ENCODE measurements at places on chromosomes 6 and 20.
A peak's percentile ranks its signal among the peaks of the same experiment; 100 is the strongest.

DNA sequence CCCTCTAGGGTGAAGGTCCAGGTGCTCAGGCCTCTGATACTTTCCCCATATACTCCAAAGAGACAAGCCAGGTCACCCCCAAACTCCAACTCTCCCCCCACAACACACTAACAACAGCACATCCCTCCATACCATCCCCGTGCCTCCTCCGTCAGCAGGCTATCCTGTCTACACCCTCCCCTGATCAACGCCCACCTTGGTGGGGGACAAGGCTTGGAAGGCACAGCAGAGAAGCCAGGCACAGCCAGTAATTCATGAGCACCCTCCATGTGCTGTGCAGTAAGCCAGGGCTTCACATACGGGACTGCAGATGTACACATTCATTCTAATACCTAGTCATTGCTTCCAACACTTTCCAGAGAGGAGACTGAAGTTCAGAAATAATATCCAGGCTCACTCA lies 57.6 kb downstream of the TRERF1 start:
- no peak for DNase-seq

GRCh38 chr6:2450546-2450945 lies 205.1 kb upstream of the GMDS start:
- no peak for DNase-seq

- peak; percentile 42 for DNase-seq
These were observed 575 bp upstream of the CNR1 start for GRCh38 chr6:88166493-88167351.

- no peak for DNase-seq
These were observed 149.9 kb downstream of the C6orf118 start for GRCh38 chr6:165159460-165159859.

DNA sequence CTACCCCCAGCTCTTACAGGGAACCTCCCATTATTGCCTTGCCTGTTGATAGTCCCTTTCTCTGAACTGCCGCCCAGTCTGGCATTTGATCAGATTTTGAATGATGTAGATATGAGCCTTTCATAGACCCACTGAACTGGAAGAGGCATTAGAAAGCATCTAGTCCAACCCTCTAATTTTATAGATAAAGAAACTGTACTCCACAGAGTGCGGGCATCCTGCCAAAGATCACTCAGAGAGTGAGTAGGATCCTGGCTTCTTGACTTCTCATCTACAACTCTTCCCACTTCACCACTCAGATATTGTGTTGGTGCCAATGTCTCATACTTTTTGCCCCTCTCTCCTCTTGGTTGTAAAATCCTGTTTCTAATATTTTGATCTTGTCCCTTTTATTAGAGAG lies 179.2 kb upstream of the BMP2 start:
- no peak for DNase-seq

DNA sequence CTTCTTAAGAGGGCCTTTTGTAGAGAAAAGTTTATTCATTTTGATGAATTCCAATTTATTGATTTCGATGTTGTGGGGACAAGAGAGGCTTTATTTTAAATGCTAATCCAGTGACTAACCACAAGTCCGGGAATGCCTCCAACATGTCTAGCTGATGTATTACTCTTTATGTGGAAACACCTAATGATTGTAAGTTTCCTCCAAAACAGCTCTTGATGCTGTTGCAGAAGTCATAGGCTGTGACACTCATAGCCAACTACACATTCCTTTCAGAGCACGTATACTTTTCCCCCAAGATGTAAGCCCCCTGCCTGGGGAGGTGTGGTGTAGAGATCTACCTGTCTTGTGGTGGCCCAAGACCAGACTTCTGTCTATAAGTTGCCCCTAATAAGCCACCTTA lies 61.3 kb upstream of the RNF24 start:
- no peak for DNase-seq

GRCh38 chr6:130756824-130757223 lies 70.4 kb upstream of the SMLR1 start:
- no peak for DNase-seq

DNA sequence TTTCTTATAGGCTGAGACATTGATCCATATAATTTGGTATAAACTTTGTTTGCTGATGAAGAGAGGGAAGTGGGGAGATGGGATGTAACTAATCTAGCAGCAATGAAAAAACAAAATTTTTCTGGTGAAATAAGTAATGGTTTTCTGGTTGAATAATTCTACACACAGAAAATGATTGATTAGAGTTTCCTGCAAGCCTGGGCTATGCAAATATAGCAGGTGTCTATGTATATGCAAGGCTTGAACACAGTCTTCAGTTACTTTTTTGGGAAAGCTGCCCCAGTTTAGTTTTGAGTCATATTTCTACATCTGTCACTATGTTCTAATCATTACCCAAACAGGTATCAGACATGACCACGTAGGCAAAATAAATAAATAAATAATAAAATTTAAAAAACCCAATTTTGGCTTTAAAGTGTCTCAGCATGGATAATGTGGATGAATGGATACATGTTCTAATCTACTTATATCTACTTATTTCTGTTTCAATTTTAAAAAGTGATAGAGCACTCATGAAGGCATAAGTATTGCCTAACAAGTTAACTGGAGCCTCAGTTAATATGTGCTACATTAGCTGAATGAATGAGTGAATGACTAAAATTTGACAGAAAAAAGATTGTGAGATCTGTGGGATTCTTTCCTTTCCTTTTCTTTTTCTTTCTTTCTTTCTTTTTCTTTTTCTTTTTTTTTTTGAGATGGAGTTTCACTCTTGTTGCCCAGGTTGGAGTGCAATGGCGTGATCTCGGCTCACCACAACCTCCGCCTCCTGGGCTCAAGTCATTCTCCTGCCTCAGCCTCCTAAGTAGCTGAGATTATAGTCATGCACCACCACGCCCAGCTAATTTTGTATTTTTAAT lies 37.2 kb upstream of the TFB1M start:
- no peak for DNase-seq

- no peak for DNase-seq
These were observed 192.4 kb upstream of the HSF2 start for GRCh38 chr6:122207061-122207460.

DNA sequence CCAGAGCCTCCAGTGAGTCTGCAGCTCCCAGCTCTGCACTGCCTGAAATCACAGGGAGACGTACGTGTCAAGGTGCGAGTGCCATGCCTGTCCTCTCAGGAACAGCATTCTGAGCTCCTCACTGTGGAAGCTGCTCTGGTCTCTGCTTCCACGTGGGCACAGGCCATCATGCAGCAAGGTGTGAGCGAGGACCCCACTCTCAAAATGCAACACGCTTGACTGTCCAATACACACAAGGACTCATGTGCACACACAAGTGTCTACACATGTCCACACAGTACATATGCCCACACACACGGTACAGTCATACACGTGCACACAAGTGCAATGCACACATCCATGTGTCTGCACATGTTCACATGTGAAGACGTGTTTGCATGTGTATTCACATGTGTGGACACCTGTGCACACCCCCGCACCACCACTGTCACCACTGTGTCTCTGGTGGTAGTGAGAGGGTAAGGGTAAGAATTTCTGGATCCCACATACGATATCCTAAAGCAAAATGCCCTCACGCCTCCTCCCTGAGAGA lies 260.5 kb downstream of the DLL1 start:
- DNase-seq = no peak

GRCh38 chr6:122845464-122845863 lies 56.4 kb downstream of the SMPDL3A start:
- DNase-seq = no peak

DNA sequence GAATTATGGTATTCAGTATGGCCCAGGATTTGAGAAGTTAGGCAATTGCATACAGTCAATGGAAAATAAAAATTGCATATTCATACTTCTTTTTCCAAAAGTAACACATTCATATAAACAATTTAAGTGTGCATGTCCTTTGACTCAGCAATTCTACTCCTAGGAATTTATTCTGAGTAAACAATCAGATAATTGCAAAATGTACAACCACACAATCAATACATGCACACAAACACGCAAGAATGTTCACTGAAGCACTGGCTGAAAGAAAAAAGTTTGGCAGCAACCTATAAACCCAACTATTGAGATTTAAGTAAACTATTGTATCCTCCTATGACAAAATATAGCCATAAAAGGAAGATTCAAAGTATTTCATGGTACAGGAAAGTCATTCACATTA lies 1.6 kb downstream of the CYP39A1 start:
- DNase-seq = no peak

DNA sequence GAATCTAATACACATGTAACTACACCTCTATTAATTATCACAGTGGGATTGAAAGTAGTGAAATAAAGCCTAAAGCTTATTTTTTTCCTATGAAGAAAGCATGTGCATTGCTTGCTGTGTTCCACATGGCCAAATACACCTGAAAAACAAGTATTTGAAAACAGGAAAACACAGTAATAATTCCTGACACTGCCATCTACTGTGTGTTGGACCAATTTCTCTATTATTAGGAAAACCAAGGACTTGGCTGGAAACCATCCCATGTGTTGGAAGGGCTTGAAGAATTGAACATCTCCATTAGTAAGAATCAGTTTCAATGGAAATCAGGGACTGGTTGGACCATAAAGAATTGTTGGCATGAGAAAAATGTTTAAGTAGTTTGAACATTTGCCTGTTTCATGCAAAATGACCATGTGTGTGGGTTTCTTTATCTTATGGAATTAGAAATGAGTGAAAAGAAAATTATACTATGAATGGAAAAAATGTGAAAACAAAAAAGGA lies 124.1 kb downstream of the PHF3 start:
- no peak for DNase-seq

DNA sequence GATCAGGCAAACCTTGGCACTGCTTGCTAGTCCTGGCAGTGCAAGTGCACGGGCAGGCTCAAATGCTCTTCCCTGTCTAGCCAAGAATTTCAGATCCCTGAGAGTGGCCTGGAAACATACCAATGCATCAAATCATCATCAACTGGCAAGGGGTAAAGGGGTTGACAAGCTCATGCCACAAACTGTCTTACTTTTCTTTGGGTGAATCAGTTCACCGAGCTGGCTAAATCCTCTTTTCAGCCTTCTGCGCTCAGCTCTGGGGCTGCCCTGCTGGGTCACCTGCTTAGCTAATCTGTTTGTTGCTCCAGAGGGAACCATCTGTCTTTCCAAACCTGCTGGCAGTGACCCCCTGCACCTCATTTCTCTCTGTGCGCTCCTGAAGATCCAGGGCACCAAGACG lies 59.5 kb downstream of the LYRM4 start:
- no peak for DNase-seq

DNA sequence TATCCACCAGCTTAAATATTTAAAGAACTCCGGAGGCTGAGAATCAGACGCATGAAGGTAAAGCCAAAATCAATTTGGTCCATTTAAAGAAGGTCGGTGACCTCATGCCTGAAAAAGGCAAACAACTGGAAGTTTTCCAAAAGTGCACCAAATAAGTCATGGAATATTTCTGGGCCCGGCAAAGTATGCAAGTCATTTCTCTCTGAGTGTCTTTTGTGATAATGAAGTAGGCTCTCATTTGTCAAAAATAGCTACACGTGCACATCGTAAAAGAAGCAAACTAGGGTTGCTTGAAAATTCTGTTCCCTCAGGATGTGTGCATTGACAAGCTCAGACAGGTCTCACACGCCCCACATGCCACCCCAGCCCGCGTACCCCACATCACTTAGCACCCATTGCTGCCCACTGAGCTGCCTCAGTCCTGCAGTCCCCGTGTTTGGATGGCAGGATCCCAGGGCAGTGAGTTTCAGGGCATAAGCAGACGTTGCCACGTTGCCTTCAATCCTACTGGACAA lies 20.5 kb upstream of the PYGB start:
- DNase-seq = no peak

DNA sequence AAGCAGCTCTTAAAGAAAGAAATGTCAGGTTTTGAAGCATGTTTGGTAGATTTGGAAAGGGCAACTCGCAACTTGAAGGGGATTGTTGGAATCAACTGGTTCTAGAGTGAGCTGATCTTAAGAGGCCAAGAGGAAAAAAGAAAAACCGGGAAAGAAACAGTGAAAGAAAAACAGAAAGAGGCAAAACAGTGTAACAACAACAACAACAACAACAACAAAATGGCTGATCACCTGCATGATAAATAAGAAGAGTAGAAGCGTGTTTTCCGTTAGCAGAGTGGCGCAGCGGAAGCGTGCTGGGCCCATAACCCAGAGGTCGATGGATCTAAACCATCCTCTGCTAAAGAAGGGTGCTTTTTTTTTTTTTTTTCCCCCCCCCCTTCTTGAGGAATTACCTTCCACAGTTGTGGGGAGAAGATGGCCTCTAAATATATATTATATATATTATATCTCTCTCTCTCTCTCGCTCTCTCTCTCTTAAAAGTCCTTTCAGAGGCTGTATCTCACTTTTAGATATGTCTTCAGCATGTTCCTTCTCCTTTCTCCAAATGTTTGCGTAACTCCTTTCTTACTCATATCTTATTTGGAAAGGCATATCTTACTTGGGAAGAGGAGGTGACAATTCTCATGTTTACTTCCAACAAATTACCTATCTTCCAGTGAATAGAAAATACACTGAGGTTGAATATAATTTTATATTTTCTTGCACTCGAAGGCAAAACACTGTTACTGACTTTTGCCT lies 134.4 kb downstream of the OR2B2 start:
- DNase-seq = peak; percentile 74

GRCh38 chr6:129659590-129660345 lies 50.2 kb downstream of the ARHGAP18 start:
- DNase-seq = peak; percentile 65

- peak; percentile 90 for DNase-seq
These were observed 11.3 kb downstream of the TFAP2A start for GRCh38 chr6:10403385-10404106.

GRCh38 chr6:140344142-140344913 lies 969.9 kb upstream of the CITED2 start:
- DNase-seq = peak; percentile 16

GRCh38 chr6:89518352-89519055 lies 85.6 kb downstream of the ANKRD6 start:
- no peak for DNase-seq

GRCh38 chr6:113813142-113813541 lies 44.0 kb upstream of the MARCKS start:
- no peak for DNase-seq

DNA sequence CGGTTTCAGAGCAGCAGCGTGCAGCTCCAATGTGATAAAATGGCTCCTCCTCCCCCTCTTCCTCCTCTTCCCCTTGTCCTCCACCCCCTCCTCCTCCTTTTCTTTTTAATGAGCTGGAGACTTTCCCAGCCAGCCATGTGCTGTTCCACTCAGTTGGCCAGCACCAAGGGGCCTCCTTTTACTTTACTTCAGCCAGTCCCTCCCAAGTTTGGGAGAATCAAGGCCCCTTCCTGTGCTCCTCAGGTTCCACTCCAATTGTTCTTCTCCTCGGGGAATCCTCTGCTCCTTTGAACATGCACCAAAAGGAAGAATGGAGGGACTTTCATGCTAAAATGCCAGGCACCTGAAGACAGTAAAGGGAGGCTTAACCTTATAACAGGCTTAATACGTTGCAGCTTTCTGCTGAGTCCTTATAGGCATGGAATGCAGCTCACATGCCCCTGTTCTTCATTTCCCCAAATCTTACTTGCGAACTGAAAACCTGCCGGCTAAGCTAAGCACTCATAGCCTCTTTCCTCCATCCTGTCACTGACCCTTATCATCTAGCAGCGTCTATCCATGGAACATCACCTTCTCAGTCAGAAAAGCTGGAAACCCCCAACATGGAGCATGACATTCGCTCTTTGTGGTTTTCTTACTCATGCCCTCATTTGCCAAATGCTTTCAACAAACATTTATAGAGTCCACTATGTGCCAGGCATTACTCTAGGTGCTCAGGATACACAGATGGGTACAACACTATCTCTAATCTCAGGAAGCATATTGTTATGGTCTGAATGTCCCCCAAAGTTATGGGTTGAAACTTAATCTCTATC lies 170.6 kb downstream of the PHACTR1 start:
- peak; percentile 9 for DNase-seq

- DNase-seq = no peak
These were observed 17.8 kb downstream of the ARMC12 start for GRCh38 chr6:35754452-35755277.

Data from mesendoderm (in vitro differentiated cells).